ENCODE measurements at places on chromosomes 12 and 14. TPM values are rescaled to one million over a fixed set of nuclear protein-coding genes. Genes with fewer than 3 reads are reported as not detected.

TAS2R46 gene
- 0.23 TPM for polyA plus RNA-seq

DNA sequence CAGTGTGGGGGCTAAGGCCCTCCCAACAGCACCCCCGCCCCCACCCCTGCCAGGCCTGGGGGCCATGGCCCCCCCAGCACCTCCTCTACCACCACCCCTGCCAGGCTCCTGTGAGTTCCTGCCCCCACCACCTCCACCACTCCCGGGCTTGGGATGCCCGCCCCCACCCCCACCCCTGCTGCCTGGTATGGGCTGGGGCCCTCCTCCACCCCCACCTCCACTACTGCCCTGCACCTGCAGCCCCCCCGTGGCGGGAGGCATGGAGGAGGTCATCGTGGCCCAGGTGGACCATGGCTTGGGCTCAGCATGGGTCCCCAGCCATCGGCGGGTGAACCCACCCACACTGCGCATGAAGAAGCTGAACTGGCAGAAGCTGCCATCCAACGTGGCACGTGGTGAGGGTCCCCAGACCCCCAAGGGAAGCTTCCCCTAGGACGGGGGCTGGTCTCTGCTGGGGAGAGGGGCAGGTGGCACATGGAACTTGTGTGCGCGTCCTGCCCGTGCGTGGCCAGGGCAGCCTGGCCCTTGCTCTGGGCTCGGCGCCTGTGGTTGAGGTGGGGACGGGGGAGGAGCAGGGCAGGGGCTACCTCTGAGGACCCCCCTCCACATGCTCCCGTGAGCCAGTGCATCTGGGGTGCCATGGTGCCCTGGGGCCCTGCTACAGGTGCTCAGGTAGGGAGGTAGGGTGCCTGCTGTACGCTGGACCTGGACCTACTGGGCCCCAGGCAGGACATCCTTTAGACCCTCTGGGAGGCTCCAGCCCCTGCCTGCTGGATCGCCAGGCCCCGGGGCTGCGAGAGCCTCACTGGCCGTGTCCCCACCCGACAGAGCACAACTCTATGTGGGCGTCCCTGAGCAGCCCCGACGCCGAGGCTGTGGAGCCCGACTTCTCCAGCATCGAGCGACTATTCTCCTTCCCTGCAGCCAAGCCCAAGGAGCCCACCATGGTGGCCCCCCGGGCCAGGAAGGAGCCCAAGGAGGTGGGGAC is 16.1 kb upstream of the ADSS1 start:
- no peak overlapping the region for H3K4me3 ChIP-seq
- H3K4me1 ChIP-seq: peaks cover 23% of the 10 kb centered on the region
- H3K27me3 ChIP-seq: no peaks in the 10 kb centered on the region
- peaks cover 88% of the 10 kb centered on the region for H3K36me3 ChIP-seq

DNA sequence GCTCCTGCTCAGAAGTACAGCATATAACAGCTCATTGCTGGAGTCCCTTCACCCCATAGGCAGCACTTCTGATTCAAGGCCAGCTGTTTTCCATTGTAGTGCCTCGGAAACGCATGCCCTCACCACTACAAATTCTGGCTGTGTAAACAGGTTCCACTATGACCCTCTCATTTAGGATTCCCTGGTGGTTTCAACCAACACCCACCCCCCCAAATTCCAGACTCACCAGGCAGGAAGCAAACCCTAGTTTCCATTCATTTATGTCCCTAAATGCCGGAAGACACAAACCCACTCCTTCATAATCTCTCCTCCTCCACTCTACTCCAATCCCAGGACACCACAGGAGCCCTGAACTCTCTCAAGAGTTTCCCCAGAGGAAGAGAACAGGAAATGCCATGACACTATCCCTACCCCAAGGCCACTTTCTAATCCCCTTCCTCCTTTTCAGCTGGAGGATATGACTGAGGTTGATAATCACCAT is 75.9 kb upstream of the TMPO start:
- H3K36me3 ChIP-seq: no peaks in the 10 kb centered on the region
- H3K27ac ChIP-seq: peak overlapping the region; percentile 16
- no peaks in the 10 kb centered on the region for H3K27me3 ChIP-seq

DNA sequence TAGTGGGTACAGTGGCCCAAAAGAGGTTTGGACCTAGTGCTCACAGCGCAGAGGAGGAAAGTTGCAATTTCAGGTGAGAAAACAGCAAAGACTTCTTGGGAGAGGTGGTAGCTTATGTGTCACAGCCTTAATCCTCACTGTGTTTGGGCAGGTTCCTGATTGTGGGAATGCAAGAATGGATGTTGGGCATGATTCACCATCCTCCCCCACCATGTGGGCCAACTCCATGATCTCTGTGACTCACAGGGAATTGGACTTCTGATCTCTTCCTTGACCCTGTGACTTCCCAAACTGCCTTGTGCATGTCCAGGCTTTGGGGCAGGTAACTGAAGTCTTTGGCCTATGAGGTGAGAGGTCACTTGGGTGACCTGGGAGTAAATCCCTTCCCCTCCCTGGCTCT is 1.8 kb upstream of the CHST11 start:
- DNase-seq: no peak
- H3K27me3 ChIP-seq: peaks cover 9% of the 10 kb centered on the region
- H3K4me1 ChIP-seq: peaks cover 26% of the 10 kb centered on the region
- H3K36me3 ChIP-seq: no peaks in the 10 kb centered on the region
- H3K4me3 ChIP-seq: no peak overlapping the region

CLEC9A gene
- polyA plus RNA-seq: 0.30 TPM

- H3K4me1 ChIP-seq: no peaks in the 10 kb centered on the region
- H3K27me3 ChIP-seq: no peaks in the 10 kb centered on the region
- DNase-seq: no peak
- no peak overlapping the region for H3K4me3 ChIP-seq
- no peak overlapping the region for H3K27ac ChIP-seq
Observed at GRCh38 chr14:72284176-72284575, 351.9 kb downstream of the RGS6 start.

RGS6 gene
- polyA plus RNA-seq: 11.5 TPM

DNA sequence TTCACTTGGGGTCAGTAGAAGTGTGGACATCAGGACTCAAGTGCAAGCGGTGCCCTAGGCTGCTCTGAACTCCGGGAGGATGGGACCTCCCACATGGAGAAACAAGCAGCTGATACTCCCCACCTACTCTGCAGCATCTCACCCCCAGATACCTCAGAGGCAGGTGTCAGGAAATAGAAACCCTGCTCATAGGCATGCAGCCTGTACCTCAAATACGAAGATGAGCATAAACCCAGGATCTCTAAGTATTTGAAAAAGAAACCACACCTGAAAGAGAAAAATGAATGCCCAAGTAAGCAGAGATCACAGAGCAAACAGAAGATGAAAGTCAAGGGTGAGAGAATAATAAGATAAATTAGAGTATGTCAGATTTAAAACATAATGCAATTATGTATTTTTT is 75.6 kb upstream of the WSCD2 start:
- H3K27ac ChIP-seq: no peak overlapping the region
- H3K4me3 ChIP-seq: no peak overlapping the region
- no peaks in the 10 kb centered on the region for H3K27me3 ChIP-seq
- H3K4me1 ChIP-seq: no peaks in the 10 kb centered on the region
- H3K36me3 ChIP-seq: no peaks in the 10 kb centered on the region
- DNase-seq: no peak

PPP4R3A gene
- polyA plus RNA-seq: 74.2 TPM

SPIC gene
- polyA plus RNA-seq: not detected
